ENCODE measurements at places on chromosomes 4 and X.

- DNase-seq, result no peak
These were observed 219.9 kb downstream of the SHOX start for GRCh38 chrX:850471-850916.

- DNase-seq, result no peak
These were observed 767 bp downstream of the PAQR3 start for GRCh38 chr4:78938474-78938867.

DNA sequence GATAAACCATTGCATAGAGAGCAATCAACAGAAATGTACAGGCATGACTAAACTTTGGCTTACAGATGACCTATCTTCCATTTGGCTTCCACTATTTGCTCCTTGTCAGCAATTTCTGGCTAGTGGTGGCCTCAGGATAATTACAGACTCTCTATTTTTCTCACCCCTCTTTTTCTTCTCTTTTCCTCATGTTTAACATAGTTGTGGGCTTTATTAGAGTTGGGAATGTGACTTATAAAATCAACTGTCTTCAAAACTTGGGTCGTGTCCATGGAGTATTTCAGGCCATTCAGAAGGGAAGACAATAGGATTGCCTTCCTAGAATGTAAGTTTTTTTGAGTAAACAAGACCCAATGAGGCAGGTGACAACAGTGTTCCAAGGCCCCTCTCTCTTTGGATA is 236.2 kb downstream of the FRAS1 start:
- DNase-seq, result no peak

- DNase-seq, result no peak
These were observed 422.6 kb upstream of the TENM3 start for GRCh38 chr4:181820553-181820952.

GRCh38 chrX:43939187-43939926 is 33.8 kb downstream of the NDP start:
- DNase-seq, result no peak

- DNase-seq, result no peak
These were observed 33.8 kb downstream of the PPARGC1A start for GRCh38 chr4:23855912-23856605.

DNA sequence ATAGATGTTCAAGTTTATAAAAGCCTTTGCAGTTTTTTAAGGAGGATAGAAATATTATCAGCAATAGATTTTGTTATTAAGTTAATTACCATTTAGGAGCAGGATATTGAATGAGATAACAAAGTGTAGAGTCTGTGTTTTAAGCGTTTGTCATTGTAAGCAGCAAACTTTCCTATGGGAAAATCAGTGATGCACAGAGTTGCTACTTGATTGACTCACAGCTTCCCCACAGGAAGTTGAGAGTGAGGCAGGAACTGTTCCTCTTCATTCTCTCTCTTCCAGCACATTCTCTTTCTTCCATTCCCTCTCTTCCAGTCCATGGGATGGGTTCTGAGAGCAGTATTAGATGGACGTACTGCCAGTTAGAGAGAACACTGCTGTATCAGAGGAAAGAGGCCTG is 867.7 kb upstream of the AGA start:
- no peak for DNase-seq

- DNase-seq, result peak; percentile 81
These were observed at the start of gene WDR45 for GRCh38 chrX:49079489-49080428. TSS of gene WDR45 (minus strand) at chrX:49079887. CDS start at chrX:49078095, 1,792 bp downstream.

GRCh38 chrX:128800138-128800537 is 723.2 kb downstream of the SMARCA1 start:
- DNase-seq, result no peak

GRCh38 chr4:75005727-75006126 is 72.8 kb downstream of the PARM1 start:
- no peak for DNase-seq

DNA sequence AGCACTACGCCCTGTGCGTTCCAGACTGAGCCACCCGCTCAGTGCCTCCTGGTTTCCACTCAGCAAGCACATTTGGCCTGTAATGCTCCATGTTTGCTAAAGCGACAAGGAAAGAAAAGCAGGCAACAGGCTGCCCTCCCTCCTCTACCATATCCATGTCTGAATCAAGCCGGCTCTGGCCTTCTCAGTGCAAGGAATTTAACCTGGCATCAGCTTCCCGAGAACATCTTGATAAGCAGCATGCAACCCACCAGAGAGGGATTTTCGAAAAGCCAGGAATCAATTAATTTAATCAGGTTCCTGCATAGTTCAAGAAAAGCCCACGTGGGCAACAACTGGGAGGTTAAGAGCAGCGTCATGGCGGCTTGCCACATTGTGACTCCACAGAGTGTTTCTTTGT is 228.2 kb downstream of the HS6ST2 start:
- DNase-seq, result no peak

GRCh38 chrX:115322375-115322774 is 32.9 kb downstream of the LUZP4 start:
- no peak for DNase-seq

DNA sequence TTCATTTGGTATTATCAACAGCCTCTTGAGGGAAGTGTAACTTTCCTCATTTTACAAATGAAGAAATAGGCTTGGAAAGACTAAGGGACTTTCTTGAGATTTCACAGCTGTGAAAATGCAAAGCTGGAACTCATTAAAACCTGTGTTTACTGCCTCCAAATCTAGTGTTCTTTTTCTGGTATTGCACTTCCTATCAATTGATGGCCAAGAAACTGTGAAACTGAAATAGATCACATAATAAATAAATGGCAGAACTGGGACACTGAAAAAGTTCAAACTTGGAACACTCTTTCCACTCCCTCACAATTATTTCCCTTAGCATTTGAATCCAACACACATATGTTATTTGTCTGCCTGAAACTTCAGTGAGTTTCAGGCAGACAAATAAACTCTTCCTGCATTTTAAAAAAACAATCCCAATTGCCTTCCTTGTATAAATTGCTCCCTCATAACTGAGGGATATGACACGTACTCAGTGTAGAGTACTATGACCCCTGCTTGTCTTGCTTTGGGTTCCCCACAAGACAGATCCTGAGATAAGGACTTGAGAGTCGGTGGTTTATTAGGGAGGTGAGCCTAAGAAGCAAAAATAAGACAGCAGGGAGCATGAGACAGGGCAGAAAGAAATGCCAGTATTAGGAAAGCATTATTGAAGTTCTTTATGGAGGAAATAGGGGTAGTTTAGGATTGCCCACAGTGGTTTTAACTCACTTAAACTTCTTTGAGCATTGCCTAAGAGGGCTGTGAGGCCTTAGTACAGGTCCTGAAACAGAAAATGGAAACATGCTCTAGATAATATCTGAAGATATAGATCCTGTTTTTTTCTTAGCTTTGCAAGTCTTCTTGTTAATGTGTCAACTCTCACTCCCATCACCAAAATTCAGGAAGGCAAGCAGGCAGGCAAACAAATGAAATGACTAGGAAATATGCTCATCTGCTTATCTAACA is 33.9 kb downstream of the RTL3 start:
- no peak for DNase-seq

- DNase-seq, result no peak
These were observed 62.6 kb downstream of the GRXCR1 start for GRCh38 chr4:42954963-42955669.

DNA sequence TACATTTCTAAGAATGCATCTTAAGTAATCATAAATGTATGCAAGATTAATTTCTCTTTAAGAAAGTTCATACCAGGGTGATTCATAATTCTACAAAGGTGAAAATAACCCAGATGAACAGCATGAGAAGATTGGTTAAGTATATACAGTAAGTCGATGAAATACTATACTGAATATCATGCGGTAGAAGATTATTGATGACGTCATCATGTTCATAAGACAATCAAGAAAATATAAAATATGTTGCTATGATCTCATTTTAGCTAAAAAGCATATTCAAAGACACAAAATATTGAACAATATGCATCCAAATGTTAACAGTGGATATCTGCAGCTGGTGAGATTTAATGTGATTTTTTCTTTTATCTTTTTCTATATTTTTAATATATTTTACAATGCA is 312.0 kb upstream of the FGF13 start:
- no peak for DNase-seq

DNA sequence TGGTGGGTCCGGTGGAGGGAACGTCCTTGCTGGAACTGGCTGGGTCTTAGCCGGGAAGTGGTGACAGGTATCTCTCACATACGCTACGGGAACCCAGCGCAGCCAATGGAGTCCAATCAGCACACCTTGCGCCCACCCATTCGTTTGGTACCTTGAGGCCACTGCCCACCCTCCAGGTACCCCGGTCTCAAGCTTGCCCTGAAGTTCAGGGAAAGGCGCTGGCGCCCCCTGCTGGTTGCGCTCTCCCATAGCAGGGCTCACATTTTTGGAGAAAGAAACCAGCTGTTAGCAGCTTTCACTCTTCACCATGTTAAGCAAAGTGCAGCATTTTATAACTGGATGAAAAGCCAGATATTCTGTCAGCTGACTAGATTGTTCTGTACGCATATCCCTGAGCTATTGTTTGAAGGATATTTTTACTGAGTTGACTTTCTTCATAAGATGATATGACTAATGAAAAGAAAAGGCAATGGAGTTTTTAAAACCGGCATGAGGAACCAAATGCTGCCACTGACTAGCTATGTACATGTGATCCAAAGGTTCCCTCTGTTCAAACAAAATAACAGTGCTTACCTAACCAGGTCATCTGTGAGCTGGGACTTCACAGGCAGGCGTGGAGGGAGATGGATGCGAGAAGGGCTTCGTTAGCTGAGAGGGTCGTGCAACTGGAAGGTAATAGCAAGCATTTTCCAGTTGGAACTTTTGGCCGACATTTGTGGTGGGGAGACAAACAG is 43.7 kb downstream of the OTOP1 start:
- DNase-seq, result peak; percentile 54

DNA sequence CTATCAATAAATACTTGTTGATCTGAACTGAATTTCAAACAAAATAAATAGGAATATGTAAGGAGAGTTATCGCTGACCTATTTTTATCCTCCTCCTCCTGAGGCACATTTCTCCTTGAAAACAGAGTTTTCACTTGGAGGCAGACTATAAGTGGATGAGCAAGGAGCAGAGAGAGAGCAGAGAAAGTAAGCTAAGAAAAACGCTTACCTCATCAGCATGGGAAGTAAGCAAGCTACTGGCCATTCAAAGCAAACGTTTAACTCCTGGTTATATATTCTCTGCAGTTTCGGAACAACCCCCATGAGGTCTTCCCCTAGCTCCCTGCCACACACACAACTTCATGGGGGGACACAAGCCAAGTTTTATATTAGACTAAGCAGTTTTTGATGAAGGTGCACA is 13.2 kb downstream of the ZDHHC9 start:
- DNase-seq, result no peak

GRCh38 chrX:118115953-118116712 is 477 bp downstream of the KLHL13 start:
- DNase-seq, result peak; percentile 35

GRCh38 chr4:62457356-62457755 is 1257.2 kb downstream of the ADGRL3 start:
- no peak for DNase-seq

GRCh38 chrX:72205706-72206105 is 24.1 kb downstream of the PIN4 start:
- DNase-seq, result no peak

GRCh38 chr4:156642161-156642560 is 329.4 kb downstream of the PDGFC start:
- no peak for DNase-seq

Data from D341Med (cell line).